Endothelial cell of umbilical vein (primary cell): ENCODE measurements at places on chromosomes 16 and 17.

DNA sequence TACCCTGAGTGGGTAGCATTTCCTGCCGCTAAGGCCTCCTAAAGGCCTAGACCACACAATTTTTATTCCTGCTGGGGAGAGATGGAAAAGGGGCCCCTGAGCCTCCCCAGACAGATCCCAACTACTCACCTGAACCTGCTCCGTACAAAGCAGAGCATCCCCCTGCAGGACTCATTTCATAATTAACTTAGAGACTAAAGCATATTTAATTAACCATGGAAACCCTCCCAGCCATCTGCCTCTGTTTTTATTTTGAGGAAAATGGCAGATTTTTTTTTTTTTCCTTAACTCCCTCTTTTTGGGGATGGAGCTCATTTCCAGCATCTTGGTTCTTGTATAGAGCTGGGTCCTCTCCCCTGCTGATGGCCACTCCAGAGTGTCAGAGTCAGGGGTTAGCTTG is 96.5 kb upstream of the CRHR1 start:
- DNase-seq = no peak

- DNase-seq = no peak
Measured at GRCh38 chr16:88868974-88869672, 2.7 kb upstream of the PABPN1L start.

DNA sequence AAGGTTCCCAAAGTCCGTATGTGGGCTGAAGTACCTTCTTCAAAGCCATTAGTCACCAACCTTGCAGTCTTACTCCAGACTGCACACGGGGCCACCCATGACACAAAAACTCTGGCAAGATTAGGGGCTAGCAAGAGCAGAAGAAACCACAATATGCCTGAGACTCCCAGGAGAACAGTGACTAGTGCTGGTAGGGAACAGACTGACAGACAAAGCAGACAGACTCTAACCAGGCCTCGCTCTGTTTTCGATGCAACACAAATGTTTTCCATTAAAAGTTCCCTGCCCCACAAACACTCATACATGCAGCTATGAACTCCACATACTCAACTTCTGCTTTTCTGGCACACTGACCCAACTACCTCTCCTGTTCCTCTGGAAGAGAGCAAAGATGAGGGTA is 102.2 kb downstream of the HIC1 start:
- no peak for DNase-seq

GRCh38 chr17:17140590-17140980 is 65.5 kb downstream of the PLD6 start:
- DNase-seq = peak; percentile 74

DNA sequence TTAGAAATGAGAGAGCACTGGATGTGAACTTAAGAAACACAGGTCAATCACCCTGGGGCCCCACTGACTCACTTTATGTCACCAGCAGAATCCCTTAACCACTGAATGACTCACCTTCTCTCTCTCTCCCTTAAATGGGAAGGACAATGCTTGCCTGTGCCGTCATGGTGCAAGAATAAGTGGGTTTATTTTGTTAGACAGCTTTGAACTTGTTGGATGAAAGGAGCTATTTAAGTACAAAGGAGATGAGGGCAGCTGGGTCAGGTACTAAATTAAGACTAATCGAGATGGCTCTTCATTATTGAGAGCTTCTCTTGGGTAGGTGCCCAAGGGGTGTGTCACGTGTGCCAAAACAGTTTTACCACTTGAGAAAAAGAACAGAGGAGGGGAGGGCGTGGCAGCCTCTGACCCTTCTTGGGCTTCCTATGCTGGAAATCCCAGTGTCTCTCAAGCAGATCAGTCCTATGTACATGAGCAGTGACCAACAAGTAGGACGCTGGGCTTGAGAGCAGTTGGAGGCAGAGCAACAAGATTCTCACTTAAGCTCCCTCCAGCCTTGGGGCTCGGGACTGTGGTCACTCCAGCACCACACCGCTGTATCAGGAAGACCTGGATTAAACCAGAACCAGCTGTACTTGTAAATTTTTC is 6.7 kb upstream of the KRT31 start:
- DNase-seq = peak; percentile 48
